Pons (tissue), 1 donor: ENCODE measurements at places on chromosomes 3 and 15.

DNA sequence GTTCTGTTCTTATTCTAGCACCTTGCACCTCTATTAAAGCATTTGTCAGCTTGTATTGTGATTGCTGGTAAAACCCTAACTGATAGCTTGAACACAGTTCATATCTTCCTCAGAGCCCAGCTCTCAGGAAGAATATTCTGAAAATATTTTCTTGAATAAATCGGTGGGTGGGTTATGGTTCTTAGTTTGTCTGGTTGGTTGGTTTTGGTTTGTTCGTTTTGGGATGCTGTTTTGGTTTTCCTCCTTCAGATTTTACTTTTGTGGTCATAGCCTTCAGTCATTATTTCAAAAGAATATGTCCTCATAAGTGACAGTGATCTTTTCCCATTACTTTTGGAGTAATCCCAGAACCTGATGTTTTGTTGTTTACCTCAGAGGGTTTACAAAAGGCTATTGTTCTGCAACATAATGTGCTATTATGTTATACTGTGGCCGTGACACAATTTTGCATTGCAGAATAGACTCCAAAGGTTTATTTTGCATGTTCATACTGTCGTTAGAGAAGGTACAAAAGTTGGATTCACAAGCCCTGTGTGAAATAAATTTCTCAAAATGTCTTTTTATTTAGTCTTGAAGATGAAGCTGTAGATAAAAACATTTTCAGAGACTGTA, 2.7 kb upstream of the TMEM87A start:
- DNase-seq = peak; percentile 94

DNA sequence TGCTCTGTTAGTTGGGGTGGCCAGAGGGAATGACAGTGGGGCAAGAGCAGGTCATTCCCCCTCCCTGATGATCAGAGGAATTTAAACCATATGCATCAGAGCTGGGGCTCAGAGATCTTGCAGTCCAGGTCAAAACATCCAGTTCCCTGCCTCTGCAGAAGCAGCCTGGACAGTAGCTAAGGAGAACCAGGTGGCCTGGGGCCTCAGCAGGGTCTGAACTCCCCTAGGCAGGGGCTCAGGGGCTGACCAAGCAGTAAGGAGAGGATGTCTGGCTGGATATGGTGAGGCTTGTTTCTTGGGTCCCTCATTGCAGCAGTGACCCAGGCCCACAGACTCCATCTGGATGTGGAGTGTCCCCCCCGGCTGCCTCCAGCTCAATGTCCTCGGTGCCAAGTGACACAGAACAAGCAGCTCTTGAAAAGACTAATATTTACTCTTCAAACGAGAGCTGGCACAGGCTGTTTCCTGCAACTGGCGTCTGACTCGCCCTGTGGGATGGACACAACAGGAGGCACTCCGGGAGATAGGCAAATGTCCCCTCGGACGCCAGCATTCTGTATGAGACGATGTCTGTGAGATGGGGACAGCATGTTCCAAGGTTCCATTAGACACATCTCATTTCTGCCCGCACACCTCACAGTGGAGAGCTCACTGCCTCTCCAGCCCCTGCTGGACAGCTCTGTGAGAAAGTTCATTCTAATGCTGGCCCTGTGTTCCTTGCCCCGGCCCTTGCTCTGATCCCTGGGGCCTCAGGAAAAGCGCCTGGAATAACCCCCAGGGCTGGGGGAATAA, 37.1 kb downstream of the SEC22C start:
- peak; percentile 15 for DNase-seq

DNA sequence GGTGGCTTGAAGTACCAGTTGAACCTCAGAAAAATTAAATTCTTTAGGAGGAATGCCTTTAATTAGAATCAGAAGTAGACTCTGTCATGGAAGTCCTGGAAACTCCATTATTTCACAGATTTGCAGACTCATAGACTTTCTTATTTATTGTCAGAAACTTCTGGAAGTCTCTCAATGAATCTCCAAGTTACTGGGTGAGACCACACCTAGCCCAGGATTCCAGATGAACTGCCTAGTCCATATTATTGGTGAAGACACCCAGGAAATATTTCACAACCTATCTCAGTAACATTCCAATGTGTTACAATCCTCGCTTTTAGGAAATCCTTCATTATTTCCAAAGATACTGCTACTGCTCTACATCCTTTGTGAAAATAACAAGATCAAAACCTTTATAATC, 6.5 kb upstream of the THBS1 start:
- no peak for DNase-seq

- DNase-seq = no peak
Measured at GRCh38 chr3:186314896-186315295, 47.1 kb downstream of the DGKG start.

DNA sequence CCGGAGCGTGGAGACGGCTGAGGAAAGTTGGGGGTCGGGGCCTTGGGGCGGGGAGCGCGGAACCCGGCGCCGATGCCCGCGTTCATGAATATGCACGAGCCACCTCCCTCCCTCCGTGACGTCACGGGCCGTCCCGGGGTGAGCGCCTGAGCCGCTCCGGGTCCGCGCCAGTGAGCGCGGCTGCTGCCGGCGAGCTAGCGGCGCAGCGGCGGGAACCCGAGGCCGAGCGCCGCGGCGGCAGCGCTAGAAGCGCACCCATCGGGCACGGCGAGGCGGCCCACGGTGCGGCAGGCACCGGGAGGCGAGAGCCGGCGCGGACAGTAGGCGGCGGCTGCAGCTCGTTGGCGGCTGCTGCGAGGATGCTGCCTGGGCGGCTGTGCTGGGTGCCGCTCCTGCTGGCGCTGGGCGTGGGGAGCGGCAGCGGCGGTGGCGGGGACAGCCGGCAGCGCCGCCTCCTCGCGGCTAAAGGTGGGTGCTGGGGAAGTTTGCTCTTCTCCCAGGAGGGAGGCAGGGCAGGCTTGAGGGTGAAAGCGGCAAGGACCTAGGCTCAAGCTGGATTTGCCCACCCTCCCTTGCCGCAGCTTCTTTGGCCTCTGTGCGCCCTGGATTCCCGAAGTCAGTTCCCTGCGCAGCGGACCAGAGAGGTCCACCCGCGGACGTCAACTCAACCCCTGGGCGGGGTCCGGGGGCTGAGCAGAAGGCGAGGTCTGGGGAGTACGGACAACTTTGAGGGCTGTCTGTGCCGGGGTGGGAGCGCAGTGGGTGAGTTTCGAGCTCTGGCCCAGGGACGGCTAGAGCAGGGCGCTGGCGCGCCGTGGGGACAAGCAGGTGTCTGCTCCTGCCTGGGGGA, at the start of gene CLSTN2:
TSS of gene CLSTN2 (plus strand) at position 170 of the 850 bp plus-strand sequence.
- DNase-seq = peak; percentile 74

DNA sequence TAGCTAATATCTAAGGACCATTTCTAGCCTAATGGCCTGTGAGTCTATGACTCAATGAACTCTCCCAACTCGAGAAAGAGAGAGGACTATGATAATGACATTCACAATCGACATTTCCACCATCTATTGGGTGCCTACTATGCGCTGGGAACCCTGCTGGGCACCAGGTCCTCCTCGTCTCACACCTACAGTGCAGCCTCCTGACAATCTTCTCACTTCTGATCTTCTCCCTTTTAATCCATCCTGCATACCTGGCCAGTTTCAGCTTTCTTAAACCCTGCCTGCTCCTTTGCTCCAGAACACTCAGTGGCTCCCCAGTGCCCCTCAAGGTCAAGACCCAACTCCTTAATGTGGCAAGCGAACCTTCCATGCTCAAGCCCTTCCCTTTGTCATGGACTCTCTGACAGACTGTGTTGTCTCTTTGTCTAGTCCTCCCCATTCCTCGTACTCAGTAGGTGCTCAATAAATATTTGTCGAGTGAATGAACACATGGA, 3.5 kb upstream of the SLC6A1 start:
- DNase-seq = no peak

- no peak for DNase-seq
Measured at GRCh38 chr3:138950006-138950644, 3.1 kb downstream of the FOXL2NB start.
